Transverse colon (tissue), 4 donors: ENCODE measurements at places on chromosomes 4 and X.

GRCh38 chr4:108762559-108763225 is at the start of gene ETNPPL:
ETNPPL (minus strand) TSS chr4:108763053; CDS start chr4:108762898, 155 bp downstream.
- H3K4me3 ChIP-seq: peak within 1 kb of the TSS; percentile 38
- DNase-seq: no peak
- H3K27ac ChIP-seq: no peak within 1 kb of the TSS
- no peaks in the 10 kb centered on the region for H3K36me3 ChIP-seq
- H3K4me1 ChIP-seq: no peaks in the 10 kb centered on the region

- no peaks in the 10 kb centered on the region for H3K36me3 ChIP-seq
- no peak for DNase-seq
- H3K4me3 ChIP-seq: no peak overlapping the region
These were observed 64.6 kb downstream of the CNKSR2 start for GRCh38 chrX:21438792-21439191.

DNA sequence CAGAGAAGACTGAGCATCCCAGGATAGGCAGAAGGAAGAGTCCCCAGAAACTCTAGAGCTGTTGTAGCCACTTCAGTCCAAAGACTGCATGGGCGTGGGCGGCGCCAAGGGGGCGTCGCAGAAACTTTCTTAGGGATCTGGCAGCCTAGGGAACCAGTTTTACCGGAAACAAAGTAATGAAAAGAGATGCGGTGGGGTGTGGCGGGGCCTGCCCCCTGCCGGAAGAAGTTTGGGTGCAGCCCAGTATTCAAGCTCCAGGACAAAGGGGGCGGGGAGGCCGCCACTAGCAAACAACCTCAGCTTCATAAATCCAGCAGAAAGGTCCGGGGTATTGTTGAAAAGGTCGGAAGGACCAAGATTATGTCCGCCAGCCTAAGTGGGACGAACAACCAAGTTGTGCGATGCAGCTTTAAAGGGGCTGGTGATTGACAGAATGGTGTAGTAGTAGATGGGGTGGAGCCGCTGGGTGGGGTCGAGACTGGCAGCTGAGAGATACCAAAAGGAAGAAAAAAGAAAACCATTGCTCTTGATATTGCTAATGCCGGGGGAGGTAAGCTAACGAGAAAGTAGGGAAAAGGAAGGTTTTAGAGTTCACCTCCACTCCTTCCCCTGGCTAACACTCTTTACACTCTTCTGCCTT is 190.5 kb downstream of the RRAGB start:
- peak overlapping the region; percentile 64 for H3K4me3 ChIP-seq
- peak; percentile 76 for DNase-seq
- H3K27me3 ChIP-seq: no peaks in the 10 kb centered on the region
- H3K36me3 ChIP-seq: no peaks in the 10 kb centered on the region
- peaks cover 3% of the 10 kb centered on the region for H3K4me1 ChIP-seq
- peak overlapping the region; percentile 88 for H3K27ac ChIP-seq

- no peak overlapping the region for H3K4me3 ChIP-seq
- DNase-seq: no peak
- H3K27me3 ChIP-seq: no peaks in the 10 kb centered on the region
- no peaks in the 10 kb centered on the region for H3K4me1 ChIP-seq
- H3K27ac ChIP-seq: no peak overlapping the region
These were observed 106.2 kb downstream of the FNIP2 start for GRCh38 chr4:158875026-158875425.

GRCh38 chr4:11489453-11490083 is 60.9 kb upstream of the HS3ST1 start:
- DNase-seq: no peak
- H3K27me3 ChIP-seq: no peaks in the 10 kb centered on the region
- no peak overlapping the region for H3K4me3 ChIP-seq

DNA sequence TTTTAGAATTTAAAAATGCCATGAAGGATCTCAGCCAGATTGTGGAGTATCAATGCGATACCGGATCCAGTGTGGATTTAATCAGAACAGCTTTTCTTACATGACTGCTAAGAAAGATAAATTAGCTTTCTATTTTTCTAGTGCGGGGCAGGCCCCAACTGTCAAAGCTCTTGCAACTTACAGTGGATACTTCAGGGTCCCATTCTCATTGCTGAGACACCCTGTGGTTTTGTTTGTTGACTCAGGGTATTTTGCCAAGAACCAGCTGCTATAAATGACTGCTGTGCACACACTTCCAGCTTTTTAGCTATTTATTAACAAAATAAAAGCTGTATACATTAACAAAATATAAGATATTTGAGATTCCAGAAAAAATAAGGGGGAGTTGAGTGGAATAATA is 166.4 kb downstream of the DCLK2 start:
- no peaks in the 10 kb centered on the region for H3K36me3 ChIP-seq
- DNase-seq: no peak
- H3K27me3 ChIP-seq: no peaks in the 10 kb centered on the region
- H3K4me3 ChIP-seq: no peak overlapping the region
